ENCODE measurements at places on chromosomes 5 and 9.
A peak's percentile ranks its signal among the peaks of the same experiment; 100 is the strongest.

DNA sequence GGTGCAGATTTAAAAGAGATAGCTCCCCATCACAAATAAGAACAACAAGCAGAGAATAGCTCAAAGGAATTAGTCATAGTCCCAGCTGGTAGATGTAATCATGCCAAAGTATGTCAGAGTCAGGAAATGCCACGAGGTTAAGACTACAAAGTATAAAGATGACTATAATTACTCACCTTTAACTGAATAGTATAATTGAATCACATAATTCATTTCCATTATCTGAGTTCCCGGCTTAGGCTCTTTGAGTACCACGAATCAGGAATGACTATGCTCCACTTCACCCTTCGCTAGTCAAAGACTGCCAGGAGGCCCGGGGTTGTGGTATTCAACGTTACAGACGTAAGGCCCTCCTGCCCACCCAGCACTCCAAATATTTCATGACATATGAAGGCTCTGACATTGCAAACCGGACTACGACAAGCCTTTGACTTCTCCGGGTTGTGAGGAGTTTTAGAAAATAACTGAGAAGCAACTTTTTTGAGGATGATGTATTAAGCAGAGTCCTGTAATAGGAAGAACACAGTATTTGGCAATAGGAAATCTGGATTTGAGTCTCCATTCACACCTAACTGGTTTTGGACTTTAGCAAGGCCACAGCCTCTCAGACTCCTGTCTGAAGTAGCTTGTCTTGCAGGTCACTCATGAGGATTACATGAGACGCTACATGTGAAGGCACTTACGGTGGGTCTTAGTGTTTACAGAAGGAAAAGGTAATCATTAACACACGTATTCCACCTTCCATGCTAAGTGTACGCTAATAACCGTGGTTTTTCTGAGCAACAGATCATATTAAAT is 64.6 kb downstream of the ENC1 start:
- DNase-seq, result no peak

DNA sequence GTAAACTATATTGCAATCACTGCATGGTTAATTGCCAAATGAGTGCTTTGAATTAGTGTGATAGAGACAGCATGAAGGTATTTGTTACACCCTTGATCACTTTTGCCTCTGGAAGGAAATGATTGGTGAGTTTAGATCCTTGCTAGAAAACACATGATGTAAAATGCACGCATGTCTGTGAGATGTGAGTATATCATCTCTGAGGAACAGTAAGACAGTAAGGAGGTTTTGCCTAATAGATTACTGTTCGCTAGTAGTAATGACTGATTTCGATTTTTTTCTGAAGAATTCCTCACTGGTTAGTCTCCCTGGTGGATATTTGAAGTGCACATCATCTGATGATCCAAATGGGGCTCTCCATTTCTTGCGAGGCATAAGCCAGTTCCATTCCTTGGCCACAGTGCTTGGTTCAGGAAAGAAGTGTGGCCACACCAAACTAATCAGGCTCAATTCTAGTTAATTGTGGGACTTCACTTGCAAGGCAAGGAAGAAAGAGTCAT is 156.4 kb upstream of the ADRA1B start:
- no peak for DNase-seq

DNA sequence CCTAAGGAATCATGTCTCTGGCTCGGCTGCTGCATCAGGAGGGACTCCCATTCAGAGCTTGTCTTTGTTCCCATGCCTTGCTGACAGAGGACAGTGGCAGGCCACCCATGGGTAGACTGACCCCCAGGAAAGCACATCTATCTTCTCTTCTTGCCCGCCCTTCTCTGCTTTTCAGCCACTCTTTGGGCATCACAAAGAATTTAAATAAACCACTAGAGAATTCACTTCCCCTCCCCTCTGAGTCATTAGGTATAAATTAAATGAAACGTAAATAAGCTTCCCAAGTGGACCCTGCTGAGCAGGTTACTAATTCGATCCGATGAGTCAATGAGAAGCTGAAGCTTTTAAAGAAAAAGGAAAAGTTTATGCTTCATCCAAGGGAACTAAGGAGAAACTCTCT is 97.0 kb downstream of the DRD1 start:
- no peak for DNase-seq

GRCh38 chr5:95759634-95760033 is 28.5 kb downstream of the RHOBTB3 start:
- no peak for DNase-seq

- DNase-seq, result no peak
Measured at GRCh38 chr5:107666051-107666655, 4.6 kb downstream of the EFNA5 start.

DNA sequence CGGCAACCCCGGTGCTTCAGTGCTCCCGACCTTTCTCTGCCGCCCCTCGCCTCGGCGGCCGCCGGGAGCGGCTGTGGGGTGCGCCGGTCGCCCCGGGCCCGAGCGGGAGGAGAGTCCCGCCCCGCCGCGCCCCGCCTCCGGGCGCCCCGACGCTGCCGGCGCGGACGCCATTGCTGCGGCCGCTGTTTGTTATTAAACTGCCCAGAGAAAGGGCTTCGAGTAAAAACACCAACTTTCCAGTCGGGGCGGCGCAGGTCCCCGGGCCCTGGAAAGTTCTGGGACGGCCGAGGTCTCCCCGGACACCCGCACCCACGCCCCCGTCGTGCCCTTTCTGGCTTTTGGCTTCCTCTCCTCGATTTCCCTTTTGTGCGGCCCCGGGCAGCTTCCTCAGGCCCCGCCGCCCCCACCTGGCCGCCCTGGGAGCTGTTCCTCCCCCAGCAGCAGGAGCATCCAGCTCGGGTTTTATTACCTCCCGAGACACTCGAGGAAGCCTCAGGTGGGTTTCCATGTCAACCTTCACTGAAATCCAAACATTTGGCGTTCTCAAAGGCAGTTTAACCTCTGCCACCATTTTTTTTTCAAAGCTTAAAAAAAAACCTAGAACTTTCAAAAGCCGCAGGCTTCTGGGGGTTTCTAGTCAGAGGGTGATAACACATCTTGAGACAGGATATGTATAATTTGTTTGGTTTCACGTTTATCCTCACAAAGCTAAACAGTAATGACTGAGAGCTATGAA is 334.4 kb downstream of the CWC27 start:
- peak; percentile 69 for DNase-seq

GRCh38 chr5:112906637-112907036 is 15.4 kb downstream of the REEP5 start:
- DNase-seq, result no peak

DNA sequence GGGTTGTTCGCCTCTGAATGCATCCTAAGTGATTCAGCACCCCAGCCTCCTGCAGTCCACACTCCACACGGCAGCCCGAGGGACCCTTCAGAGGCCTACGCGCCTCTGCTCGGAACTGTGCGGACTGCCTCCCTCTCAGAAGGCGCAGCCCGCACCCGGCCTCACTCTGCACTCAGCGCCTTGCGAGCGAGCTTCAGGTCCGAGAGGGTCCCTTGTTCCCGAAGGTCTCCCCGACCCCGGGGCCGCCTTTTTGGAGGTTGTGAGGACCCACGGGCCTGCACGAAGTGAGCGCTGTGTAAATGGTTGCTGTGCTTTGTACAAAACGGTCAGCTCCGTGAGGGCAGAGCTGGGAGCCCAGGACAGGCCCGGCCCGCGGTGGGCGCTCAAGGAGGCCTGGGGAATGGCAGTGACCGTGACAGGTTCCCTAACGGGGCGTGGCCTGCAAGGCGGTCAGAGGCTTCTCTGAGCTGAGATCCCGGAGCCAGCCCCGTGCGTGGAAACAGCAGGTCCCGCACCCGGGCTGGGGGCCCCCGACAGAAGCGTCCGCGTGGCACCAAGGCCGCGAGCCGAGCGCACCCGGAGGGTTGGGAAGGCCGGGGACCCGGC is 698 bp upstream of the CACNA1B start:
- DNase-seq, result no peak

DNA sequence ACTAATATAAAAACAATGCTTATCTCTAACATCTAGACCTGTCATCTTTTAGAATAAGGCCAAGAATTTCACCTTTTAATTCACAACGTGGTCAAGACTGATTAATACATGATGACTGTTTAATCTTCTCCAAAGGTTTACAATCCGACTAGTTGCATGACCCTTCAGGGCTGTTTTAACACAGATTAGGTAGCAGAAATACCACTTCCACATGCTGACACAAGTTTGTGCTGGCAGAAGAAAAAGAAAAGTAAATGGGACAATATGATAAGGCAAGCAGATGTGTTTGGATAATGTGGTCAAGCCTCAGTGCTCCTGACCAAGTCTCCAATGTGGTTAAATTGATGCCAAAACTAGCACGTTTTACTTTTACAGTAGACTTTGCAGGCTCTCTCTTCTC is 31.1 kb downstream of the SEMA6A start:
- no peak for DNase-seq
